ENCODE measurements at places on chromosomes 6 and 20.

- peak; percentile 50 for DNase-seq
Measured at GRCh38 chr20:52724541-52724940, 247.6 kb upstream of the TSHZ2 start.

- DNase-seq = peak; percentile 12
Measured at GRCh38 chr20:43667341-43668132, 623 bp downstream of the MYBL2 start.

- no peak for DNase-seq
Measured at GRCh38 chr6:44742828-44743372, 355.4 kb downstream of the CDC5L start.

GRCh38 chr20:41058674-41059635 lies 30.3 kb downstream of the TOP1 start:
- DNase-seq = no peak

- no peak for DNase-seq
Measured at GRCh38 chr6:33665957-33666356, 44.8 kb downstream of the ITPR3 start.

DNA sequence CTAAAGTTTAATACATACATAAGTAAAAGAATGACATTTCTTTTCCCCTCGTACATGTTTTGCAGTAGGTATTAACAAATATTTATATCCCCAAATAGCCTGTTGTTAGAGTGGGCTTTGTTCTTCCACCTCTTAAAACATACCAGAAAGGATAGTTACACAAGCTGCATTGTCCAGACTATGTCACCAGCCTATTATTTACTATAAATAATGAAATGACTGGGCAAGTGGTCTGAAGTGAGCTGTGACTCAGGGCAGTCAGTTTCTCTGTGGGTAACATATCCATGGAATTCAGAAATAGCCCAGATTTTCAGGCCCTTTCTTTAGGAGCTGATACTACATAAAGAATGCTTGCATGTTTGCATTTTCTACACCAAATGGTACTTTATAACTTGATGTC lies 60.1 kb downstream of the FUT9 start:
- no peak for DNase-seq

GRCh38 chr6:34476921-34477320 lies 11.0 kb downstream of the PACSIN1 start:
- no peak for DNase-seq

DNA sequence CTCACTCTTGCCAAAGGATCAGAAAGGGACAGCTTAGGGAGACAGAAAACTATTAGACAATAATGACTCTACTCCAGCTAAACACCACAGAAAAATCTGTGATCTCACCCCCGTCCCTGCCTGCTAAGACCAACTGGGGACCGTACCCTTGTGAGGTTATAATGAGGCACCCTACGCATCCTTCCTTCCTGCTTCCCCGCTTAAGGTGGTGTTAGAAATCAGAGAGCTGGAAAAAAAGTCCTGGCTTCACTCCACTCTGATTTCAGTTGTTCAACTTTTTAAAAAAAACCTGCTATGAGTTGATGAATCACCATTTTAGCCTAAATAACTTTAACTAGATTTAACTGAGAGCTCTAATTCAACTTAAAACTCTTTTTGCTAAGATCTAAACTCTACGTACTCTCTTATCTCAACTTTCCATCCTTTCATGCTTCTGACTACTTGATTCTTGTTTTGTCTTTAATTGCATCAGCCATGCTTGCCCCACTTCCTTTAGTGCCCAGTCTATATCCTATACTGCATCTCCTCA lies 35.8 kb upstream of the TMEM14A start:
- peak; percentile 50 for DNase-seq

GRCh38 chr6:157073596-157073995 lies 249.7 kb downstream of the TMEM242 start:
- DNase-seq = no peak

GRCh38 chr6:159966981-159967380 lies 1.9 kb upstream of the IGF2R start:
- no peak for DNase-seq

DNA sequence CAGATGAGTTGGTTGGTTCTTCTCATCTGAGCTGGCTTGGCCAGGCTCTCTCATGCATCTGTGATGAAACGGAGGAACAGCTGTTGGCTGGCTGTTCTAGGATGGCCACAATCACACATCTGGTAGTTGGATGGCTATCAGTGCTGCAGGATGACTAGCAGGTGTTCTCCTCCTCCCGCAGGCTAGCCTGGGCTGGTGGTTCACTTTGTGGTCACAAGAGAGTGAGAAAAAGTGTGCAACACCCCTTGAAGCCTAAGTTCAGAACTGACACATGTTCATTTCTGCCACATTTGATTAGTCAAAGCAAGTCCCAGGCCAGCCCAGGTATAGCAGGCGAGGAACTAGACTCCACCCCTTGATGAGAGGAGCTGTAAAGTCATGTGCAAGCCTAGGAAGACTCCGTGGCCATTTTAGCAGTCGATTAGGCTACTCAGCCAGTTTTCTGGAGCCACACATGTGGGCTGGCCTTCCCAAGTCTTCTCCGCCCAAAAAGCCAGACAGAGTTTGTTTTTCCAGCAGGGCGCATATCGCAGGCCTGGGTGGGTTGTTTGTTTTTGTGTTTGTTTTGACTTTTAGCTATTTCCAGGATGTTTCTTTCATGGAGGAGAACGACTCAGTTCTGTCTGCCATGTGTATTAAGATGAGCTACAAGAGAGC lies 120.8 kb downstream of the ISM1 start:
- DNase-seq = no peak

- DNase-seq = no peak
Measured at GRCh38 chr20:63498960-63499337, at the start of gene EEF1A2. EEF1A2 (minus strand) TSS chr20:63499083; CDS start chr20:63497763, 1,320 bp downstream.

DNA sequence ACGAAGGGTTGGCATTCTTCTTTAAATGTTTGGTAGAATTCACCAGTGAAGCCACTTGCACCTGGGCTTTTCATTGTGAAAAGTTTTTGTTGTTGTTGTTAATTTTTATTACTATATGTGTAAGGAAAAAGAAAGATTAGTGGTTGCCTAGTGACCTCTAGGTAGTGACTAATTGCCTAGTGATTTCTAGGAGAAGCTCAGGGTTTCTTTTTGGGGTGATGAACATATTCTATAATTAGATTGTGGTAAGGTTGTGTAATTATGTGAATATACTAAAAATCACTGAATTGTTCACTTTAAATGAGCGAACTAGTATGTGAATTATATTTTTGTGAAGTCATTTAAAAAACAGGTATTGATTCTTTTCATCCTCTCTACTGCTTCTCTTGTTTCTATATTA lies 123.8 kb upstream of the TMEM170B start:
- peak; percentile 63 for DNase-seq

DNA sequence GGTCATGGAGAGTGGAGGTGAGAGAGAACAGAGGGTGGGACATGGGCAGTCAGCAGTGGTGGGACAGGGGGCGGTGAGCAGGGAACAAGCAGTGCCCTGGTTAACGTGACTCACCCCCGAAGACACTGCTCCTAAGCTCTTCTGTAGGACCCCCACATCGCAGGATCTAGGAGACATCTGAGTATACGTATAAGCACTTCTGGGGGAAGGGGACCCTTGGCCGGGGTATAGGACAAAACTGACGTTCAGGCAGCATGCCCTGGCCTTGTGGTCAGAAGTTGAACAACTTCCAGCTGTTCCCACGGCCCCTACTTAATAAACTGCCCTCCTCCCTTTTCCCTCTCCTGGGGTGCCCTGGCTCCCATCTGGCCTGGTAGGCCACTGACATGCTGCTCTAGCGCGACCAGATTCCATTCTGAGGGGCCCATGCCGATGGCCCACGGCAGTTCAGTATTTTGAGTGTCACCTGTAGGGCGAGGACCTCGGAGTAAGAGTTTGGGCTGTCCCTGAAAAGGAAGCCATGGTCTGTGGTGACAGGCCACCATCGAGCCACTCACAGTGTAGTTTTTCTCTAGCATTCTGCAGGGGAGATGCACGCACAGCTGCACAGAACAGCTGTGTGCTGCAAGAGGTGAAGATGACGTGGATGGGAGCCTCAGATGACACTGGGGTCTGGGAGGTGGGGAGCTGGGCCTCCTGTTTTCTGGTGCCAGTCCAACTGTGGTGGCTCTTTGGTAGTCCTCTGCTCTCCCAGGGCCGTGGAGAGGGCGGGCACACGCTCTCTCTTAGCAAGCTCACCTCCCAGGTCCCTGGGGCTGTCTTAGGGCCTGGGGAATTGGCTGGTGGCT lies 38.4 kb downstream of the PPP1R3G start:
- DNase-seq = no peak

GRCh38 chr20:41571006-41571405 lies 47.2 kb downstream of the CHD6 start:
- no peak for DNase-seq

- DNase-seq = no peak
Measured at GRCh38 chr20:42018979-42019378, 400.8 kb upstream of the CHD6 start.

GRCh38 chr20:59438201-59438600 lies 137.8 kb downstream of the EDN3 start:
- no peak for DNase-seq

GRCh38 chr6:77633993-77634715 lies 18.7 kb upstream of the MEI4 start:
- DNase-seq = peak; percentile 5

GRCh38 chr20:19274412-19275015 lies 62.1 kb downstream of the SLC24A3 start:
- no peak for DNase-seq

- DNase-seq = peak; percentile 80
Measured at GRCh38 chr6:195861-196360, 96.4 kb upstream of the DUSP22 start.

DNA sequence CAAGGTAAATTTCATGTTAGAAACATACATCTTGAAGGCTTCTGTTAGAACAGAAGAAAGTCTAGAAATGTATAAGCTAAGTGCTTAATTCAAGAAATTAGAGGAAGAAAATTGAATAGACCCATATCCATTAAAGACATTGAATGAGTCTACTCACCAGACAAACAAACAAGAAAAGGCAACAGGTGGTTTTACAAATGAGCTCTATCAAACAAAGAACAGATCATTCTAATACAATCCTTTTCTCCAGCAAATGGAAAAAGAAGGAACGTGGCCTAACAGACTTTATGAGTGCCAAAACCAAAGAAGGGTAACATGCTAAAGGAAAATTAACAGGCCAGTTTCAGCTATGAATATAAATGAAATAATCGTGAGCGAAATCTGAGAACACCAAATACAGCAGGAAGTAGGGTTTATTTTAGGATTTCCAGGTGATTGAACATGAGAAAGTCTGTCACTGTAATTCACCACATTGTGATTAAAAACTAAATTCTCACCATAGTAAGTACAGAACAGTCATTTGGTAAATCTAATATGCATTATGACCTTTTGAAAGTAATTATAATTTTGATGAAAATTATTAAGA lies 22.6 kb downstream of the MTHFD1L start:
- no peak for DNase-seq

DNA sequence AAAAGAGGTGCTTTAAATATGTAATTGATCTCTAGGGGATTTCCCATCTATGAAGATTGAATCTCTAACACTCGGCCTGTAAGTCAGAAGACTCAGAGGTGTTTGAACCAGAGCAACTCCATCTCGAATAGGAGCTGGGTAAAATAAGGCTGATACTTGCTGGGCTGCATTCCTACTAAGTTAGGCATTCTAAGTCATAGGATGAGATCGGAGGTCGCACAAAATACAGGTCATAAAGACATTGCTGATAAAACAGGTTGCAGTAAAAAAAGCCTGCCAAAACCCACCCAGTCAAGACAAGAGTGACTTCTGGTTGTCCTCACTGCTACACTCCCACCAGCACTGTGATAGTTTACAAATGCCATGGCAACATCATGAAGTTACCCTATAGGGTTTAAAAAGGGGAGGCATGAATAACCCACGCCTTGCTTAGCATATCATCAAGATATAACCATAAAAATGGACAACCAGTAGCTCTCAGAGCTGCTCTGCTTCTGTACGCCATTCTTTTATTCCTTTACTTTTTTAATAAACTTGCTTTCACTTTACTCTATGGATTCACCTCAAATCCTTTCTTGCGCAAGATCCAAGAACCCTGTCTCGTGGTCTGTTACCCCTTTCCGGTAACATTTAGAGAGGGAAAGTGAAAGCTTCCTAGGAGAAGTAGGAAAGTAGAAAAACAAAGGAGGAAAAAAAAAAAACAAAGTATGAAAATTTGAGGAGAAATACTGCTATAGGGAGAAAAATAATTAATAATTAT lies 129.7 kb upstream of the PHACTR1 start:
- DNase-seq = peak; percentile 19
